Activated T-helper 9 cell treated with anti-CD3 and anti-CD28 coated beads, Interleukin-2, amount 50 U/mL, for 16 hours (primary cell): ENCODE measurements at places on chromosomes 1 and 21.

- no peak for DNase-seq
Measured at GRCh38 chr1:184503221-184503749, 116.5 kb downstream of the C1orf21 start.

DNA sequence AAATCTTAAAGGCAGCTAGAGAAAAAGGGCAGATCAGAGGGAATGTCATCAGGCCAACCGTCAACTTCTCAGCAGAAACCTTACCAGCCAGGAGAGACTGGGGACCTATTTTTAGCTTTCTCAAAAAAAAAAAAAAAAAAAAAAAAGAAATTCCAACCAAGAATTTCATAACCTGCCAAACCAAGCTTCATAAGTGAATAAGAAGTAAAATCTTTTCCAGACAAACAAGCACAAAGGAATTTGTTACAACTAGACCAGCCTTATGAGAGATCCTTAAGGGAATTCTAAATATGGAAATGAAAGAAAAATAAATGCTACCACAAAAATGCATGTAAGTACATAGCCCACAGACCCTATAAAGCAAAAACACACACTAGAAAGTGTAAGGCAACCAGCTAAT lies 267.7 kb downstream of the AKT3 start:
- no peak for DNase-seq

DNA sequence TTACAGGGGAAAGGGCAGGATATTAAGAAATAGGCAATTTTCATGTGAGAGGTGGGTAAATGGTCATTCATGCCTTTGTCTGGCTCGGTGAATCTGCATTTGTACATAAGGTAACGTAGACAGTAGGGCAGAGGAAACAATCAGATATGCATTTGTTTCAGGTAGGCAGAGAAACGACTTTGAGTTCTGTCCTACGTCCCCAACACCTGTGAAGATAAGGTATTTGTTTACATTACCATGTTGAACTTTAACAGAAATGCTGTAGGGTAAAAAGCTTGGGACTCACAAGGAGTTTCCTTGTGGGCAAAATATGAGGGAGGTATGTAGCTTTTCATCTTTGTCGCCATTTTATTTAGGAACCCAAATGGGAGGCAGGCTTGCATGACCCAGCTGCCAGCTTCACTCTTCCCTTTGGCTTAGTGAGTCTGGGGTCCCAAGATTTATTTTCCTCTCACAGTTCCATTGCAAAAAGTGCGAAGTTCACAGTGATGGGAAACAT lies 31.4 kb downstream of the B3GALT5 start:
- DNase-seq, result no peak

GRCh38 chr21:46459356-46460112 lies 843 bp downstream of the DIP2A start:
- DNase-seq, result no peak

DNA sequence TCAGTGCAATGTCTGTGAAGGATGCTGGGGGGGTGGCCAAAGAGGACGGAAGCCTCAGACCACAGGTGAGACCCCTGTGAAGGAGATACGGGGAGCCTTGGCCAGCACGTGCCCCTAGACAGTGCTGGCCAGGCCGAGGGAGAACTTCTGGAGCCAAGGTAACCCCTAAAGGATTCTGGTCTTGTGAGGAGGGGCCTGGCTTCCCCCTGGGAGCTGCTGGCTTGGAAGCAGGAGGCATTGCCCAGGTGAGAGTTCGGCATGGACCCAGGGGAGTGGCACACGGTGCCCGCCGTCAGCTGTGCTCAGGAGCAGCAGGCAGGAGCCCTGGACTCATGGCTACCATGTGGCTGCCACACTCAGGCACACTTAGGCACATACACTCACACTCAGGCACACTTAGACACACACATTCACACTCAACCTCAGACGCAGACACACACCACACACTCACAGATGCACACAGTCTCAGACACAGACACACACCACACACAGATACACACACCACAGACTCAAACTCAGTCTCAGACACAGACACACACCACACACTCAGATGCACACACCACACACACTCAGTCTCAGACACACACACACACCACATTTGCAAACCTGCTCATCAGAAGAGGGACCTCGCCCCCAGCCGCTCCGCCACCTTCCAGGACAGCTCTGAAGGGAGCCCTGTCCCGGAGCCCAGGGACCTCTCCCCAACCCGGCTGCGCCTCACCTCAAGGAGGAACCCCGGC lies 1.1 kb upstream of the COL6A2 start:
- no peak for DNase-seq

DNA sequence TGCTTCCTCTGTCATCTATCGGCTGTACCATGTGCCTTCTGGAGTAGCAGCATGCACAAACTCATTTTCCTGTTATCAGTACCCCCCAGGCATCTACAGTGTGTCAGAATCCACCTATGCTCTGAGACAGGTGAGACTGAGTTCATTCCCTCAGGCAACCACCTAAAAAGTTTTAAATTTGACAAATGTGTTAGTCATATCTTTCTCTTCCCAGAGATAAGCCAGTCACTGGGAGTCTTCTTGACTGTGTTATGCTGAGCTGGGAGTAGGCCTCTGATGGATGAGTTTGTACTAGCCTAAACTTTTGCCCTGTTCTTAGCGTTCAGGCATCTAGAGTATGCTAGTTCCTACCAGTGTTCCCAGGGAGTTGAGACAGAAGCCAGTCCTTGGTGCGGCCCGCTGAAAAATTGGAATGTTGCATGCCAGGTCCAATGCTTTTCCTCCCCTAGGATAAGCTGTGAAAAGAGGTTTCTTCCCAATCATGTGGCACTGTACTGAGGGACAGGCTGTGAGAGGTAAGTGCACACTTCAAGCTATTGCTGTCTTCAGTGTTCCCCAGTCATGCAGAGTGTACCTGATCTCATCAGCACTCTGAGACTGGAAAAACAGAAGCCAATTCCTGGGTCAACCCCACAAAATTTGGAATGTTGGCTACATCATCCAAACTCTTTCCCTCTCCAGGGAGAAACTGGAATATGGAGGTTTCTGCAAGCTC lies 1202.3 kb downstream of the NCAM2 start:
- DNase-seq, result no peak
